Activated T-helper 2 cell treated with anti-CD3 and anti-CD28 coated beads, Interferon-gamma antibody, Interleukin-2, Interleukin-4, amounts not matched to agents 10 μg/mL and 5 μg/mL and 100 μg/mL, durations not matched to agents 14 hours and 24 hours and 36 hours (primary cell): ENCODE measurements at places on chromosomes 11 and 22.

- DNase-seq, result no peak
Observed at GRCh38 chr11:22554221-22554620, 71.4 kb downstream of the FANCF start.

DNA sequence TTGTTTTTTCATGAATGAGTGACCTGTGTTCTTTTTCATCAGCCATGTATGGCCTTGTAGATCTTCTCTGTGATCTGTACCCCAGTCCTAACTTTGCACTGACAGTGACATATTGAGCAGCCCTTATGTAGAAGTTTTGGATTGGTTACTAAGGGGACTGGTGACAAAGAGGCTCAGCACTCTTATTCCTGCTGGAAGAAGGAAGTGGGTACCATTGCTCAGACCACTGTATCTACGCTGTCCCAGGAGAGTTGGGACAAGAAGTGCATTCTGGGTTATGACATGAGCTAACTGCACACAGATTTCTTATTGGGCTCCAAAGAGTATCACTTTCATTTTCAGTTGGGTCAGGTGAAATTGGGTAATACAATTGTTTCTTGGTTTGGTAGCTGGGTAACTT lies 107.8 kb upstream of the RASSF10 start:
- no peak for DNase-seq

DNA sequence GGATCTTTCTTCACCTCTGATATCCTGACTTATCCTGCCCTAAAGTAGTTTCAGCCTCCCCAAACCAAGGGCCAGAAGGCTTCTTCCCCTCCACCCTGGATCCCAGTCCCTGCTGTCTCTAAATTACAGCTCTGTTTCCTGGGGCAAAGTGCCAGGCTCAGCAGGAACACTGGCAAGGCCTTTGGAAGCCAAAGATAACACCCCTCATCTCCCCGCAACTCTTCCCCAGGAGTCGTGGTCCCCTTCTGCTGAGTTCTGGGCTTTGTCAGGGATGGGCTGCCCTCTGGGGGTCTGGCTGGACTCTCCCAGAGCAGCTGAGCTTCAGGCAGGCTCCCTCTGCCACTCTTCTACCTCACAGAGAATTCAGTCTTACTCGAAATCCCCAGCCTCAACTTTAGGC lies 53.8 kb upstream of the AMPD3 start:
- DNase-seq, result no peak

DNA sequence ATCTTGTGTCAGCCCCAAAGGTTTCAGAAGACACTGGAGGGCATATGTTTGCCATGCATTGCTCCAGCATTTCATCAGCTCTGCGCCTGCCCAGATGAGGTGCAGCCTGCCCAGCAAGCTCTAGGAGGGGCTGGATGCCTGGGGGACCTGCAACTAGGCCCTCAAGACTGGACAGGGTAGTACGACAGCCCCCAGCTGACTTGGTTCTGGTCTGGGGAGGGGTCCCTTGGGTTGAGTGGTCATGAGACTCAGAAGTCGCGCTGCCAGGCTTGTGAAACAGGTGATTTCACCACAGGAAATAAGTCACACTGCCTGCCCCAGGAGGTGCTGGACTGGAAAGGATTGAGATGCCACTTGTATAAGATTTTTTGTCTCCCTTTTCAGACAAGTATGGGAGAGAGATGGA lies 23.4 kb downstream of the TPBGL start:
- DNase-seq, result no peak

DNA sequence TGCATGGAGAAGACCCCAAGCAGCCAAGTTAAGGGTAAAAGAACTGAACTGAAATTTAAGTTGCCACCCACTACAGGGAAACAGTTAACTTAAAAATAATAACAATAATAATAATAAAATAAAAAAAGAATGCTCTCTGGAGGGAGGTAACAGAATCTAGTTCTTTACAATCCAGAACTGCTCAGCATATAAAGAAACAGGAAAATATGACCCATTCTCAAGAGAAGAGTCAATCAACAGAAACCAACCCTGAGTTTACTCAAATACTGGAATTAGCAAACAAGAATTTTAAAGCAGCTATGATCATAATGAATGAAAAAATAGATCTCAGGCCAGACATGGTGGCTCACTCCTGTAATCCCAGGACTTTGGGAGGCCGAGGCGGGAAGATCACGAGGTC lies 53.8 kb downstream of the DENND5A start:
- DNase-seq, result no peak

DNA sequence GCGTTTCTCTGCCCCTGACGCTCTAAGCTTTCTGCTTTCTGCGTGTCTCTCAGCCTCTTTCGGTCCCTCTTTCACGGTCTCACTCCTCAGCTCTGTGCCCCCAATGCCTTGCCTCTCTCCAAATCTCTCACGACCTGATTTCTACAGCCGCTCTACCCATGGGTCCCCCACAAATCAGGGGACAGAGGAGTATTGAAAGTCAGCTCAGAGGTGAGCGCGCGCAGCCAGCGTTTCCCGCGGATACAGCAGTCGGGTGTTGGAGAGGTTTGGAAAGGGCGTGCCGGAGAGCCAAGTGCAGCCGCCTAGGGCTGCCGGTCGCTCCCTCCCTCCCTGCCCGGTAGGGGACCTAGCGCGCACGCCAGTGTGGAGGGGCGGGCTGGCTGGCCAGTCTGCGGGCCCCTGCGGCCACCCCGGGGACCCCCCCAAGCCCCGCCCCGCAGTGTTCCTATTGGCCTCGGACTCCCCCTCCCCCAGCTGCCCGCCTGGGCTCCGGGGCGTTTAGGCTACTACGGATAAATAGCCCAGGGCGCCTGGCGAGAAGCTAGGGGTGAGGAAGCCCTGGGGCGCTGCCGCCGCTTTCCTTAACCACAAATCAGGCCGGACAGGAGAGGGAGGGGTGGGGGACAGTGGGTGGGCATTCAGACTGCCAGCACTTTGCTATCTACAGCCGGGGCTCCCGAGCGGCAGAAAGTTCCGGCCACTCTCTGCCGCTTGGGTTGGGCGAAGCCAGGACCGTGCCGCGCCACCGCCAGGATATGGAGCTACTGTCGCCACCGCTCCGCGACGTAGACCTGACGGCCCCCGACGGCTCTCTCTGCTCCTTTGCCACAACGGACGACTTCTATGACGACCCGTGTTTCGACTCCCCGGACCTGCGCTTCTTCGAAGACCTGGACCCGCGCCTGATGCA lies at the start of gene MYOD1:
TSS of gene MYOD1 (plus strand) at position 544 of the 910 bp plus-strand sequence. CDS start at position 756, 212 bp downstream.
- no peak for DNase-seq

GRCh38 chr11:64400102-64400501 lies 41.1 kb downstream of the RPS6KA4 start:
- DNase-seq, result no peak

GRCh38 chr11:117458275-117459122 lies 130.8 kb downstream of the CEP164 start:
- no peak for DNase-seq

GRCh38 chr22:19036523-19037273 lies 85.5 kb downstream of the DGCR2 start:
- no peak for DNase-seq

DNA sequence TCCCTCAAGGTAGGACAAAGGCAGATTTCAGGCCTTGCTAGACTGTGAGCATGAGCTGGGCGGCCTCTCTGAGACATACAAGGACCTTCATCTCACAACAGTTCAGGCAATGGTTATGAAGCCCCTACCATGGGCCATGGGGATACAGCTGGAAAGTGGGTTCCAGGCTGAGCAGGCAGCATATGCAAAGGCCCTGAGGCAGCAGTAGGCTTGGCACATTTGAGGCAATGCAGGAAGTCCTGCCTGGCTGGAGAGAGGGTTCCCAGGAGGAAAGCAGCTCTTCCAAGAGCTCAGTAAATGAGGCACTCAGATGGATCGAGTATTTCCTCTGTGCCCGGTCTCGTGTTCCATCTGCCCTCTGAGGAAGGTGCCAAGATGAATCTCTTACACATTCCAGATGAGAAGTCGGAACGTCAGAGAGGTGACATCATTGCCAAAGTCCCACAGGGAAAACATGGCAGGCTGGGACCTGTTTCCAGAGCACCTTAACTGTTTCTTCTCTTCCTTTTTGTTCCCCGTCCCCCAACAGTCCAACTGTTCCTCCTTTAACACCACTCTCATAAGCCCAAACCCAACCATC lies 388.6 kb downstream of the MN1 start:
- DNase-seq, result no peak

DNA sequence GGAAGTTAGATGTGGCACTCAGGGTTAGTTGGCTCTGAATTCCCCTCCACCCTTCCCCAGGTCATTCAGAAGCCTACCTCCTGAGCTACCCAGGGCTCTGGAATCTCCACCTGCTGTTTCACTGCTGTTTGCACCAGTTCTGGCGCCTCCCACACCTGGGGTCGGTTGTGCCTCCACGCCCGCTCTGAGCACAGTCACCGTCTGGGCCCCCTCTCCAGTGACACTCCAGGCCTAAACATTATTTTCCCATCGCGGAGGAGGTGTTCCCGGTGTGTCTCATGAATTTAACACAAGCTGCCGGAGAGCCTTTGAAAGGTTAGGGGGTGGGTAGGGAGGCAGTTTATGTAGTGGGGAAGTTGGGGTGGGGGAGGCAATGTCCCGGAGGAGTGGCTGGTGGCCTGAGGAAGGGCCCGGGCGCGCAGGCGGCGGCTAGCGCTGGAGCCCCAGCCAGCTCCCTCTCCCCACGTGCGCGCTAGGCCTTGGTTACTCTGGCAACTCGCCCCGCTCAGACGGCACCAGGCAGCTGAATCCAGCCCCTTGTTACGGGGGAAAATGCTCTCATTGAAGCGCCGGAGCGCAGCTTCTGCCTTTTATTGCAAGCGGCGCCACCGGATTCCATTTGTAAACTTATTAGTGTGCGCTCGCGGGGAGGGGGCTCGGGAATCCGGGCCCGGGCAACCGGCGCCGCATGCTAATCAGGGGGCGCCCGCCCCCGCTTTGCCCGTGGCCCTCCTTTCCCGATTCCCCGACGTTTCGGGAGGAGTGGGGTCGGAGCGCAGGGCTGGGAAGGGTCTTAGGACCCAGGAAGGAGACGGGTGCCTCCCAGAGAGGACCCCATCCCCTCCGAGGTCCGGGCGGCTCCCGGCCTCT lies 52.4 kb downstream of the GRIK4 start:
- no peak for DNase-seq

GRCh38 chr11:24496736-24497725 lies at the start of gene LUZP2:
TSS of gene LUZP2 (plus strand) at chr11:24497053.
- no peak for DNase-seq

DNA sequence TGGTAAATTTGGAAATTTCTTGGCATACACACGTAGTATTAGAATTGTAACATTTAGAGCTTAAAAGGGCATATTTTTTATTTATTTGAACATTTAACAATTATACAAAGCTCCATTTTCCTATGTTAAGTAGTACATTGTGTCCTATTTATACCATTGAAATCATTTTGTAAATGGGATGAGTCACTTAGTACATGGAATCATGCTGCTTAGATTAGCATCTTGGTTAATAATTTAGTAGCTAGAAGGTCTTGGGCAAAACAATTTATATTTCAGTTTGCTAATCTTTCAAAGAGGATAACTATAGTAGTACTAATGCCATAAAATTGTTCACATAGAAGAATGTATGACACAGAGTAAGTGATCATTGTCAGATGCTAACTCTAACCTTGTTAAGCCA lies 450.1 kb upstream of the LUZP2 start:
- DNase-seq, result no peak

- DNase-seq, result no peak
Observed at GRCh38 chr11:27873664-27874063, 173.4 kb upstream of the BDNF start.

- peak; percentile 79 for DNase-seq
Observed at GRCh38 chr11:117907276-117908108, 21.7 kb downstream of the TMPRSS13 start.
